Fibroblast of mammary gland (primary cell): ENCODE measurements at places on chromosomes 13 and 19.

- DNase-seq: no peak
These were observed 151.6 kb downstream of the ZNF486 start for GRCh38 chr19:20318616-20319015.

GRCh38 chr19:34366738-34367623, 2.0 kb downstream of the GPI start:
- DNase-seq: peak; percentile 52

- DNase-seq: no peak
These were observed 7.7 kb downstream of the YIPF2 start for GRCh38 chr19:10920781-10921180.

- no peak for DNase-seq
These were observed 82.5 kb downstream of the CHST8 start for GRCh38 chr19:33704271-33704670.

DNA sequence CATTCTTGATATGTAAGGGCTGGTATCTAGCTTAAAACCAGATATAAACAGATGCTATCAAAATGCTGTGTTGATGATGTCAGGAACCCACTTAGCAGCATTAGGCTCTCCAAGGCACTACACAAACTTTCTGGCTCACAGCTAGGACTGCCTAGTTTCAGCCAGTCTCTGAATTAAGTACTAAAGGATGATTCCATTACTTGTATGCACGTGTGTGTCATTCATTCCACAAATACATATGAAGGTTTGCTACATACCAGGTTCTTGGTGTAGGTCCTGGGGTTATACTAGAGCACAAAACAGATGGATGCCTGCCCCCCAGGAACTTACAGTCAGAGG, 151.5 kb downstream of the RGCC start:
- no peak for DNase-seq

- DNase-seq: peak; percentile 92
These were observed 24.2 kb upstream of the C13orf46 start for GRCh38 chr13:113997845-113998751.

DNA sequence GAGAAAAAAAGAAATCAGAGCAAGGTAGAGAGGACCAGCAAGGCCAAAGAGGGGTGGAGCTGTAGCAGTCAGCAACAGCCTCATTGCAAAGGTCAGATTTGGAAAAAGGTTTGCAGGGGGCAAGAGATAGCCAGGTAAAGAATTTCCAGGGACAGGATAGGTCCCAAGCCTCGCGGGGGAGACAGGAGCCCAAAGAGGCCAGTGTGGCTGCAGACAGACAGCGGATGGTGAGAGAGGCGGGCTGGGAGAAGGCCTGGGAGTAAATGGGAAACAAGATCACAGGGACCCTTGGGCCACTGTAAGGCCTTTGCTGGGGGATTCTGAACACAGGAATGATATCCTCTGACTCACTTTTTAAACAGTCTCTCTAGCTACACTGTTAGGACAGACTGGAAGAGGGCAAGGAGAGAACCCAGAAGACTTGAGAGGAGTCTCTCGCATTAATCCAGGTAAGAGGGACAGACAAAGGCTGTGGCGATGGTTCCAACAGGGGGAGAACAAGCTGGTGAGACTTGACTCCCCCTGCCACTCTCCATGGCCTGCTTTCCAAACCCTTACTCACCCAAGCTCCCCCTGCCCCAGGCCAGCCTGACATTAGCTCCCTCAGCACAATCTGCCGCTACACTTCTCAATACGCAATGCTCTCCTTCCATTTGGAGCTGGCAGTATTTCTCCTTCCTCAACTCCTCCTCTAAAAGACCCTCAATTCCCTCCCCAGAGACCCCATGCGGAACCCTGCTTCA, 31.8 kb downstream of the DOCK9 start:
- DNase-seq: no peak

DNA sequence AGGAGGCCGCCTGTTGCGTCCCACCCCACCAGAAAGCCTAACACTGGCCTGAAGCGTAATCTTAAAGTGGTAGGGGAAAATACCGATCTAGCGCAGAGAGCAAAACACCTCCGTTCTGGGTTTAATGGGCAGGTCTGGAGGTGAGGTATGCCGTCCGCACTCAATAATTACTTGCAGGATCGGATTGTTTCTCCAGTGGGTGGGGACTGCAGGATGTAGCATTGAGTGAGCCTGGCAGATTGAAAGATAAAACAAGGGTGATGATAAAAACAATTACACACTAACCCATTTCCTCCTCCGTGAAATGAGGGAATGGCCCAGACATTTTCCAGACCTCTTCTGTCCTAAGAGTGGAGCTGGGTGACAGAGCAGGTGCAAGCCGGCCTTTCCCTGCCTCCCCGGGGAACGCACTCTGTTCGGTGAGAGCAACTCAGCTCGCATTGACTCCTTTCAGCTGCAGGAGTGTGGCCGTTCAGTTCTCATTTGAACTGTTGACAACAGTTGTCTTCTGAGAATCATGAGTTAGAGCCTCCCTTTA, 110.2 kb upstream of the DOCK9 start:
- no peak for DNase-seq

DNA sequence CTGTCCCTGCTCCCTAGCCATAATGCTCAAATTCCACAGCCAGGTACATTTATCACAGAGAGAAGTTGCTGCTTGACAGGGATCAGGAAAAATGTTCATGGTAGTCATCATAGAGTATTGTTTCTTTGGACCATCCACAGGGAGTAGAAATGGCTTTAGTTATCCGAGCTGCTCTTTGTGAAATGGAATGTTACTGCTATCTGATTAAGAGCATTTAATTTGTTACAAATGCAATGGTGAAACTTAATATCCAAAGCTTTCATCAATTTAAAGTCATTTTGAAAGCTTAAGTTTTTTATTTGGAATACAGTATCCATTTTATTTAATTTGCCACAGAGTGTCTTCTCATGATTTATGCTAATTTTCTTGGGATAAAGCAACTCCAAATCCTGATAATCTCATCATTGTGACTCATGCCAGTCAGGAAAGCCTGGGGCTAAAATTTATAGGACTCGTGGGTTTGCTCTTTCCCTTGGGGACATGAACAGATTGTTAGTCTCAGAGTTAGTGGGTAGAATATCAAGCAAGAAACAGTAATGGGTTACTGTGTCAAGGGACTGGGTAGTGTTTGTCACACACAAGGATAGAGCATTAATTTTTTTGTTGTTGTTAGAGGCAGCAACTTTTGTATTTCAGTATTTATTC, 59.8 kb downstream of the SCEL start:
- peak; percentile 6 for DNase-seq

- no peak for DNase-seq
These were observed 69.7 kb downstream of the PIBF1 start for GRCh38 chr13:72851678-72852014.

DNA sequence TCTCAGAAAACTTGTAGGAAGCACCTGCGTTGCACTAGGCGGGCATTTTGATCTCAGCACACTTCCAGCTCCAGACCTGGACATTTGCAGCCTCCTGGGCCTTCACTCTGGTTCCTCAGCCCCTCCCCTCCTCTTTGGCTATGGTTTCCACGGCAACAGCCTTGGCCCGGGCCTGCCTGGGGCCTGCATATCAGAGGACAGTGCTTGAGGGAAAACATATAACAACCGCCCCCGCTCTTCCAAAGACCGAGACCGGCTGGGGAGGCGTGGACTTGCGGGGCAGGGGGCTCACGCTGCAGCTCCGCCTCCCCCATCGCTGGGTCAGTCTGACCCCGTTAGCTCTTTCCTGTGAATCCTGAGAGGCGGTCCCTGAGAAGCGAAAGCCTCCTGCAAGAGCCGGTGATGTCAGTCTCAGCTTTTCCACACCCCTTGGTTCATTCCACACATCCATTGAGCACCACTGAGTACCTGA, 125.7 kb upstream of the PEG3 start:
- no peak for DNase-seq

- no peak for DNase-seq
These were observed 100.8 kb downstream of the COL4A1 start for GRCh38 chr13:110206185-110206584.

- no peak for DNase-seq
These were observed 138.2 kb downstream of the PIBF1 start for GRCh38 chr13:72920097-72920496.

DNA sequence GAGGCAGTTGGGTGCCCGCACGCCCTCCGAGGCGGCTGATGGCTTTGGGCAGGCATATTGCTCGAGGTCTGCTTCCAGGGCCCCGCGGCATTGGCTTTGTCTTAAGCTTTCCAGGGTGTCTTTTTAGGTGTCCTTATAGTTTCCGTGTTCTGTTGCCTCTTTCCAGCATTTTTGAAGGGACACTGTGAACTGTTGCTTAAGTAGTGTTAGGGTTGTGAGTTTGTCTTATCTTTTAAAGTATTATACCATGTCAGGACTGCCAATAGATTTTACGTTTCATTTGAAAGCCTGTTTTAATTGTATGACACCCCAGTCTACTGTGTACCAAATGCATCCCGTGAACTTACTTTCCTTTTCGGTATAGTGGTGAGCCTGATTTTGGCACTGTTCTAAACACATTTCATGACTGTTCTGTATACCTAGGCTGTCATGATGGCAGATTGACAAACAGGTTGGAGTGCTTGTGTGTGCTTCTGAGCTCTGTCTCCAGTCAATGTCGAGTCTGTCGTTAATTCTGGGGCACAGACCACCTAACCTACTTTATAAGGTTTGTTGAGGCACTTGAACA, 656 bp downstream of the PCCA start:
- DNase-seq: peak; percentile 24

GRCh38 chr13:19181021-19181620, 503 bp downstream of the TUBA3C start:
- no peak for DNase-seq

GRCh38 chr13:112984954-112985802, 16.2 kb downstream of the MCF2L start:
- DNase-seq: no peak

DNA sequence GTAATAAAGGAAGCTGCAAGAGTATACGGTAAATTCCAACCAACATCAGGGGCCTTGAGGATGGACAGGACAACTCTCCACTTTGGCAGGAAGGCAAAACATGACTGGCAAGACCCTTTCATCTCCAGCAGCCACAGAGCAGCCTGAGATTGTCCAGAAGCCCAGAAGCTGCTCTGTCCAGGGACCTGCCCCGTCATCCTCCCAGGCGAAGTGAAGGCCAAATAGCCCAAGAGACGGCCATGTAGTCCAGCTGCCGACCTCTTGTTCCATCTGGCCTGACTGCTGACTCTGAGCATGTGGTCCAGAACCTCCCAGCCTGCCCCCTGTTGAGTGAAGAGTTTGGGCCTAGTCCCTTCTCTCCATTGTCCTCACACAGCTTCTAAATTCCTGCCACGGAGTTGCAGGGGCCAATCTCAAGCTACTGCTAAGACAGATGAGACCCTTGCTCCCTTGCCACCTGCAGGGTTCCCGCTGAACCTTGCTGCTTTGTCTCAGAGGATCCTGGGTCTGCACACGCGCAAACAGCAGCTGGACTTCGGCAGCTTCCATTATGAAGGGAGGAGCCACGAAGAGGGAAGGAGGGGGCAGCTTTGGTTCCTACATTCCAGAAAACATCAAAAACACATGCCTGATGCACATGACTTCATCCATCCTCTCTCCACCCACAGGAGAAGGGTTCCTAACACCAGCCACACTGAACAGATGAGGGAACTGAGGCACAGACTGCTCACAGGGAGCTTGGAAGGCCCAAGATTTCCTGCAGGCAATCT, 196.9 kb downstream of the KATNAL1 start:
- DNase-seq: peak; percentile 38

- no peak for DNase-seq
These were observed 4.6 kb downstream of the RBM26 start for GRCh38 chr13:79401259-79402070.

GRCh38 chr19:55398200-55398925, 9.2 kb downstream of the UBE2S start:
- DNase-seq: no peak

DNA sequence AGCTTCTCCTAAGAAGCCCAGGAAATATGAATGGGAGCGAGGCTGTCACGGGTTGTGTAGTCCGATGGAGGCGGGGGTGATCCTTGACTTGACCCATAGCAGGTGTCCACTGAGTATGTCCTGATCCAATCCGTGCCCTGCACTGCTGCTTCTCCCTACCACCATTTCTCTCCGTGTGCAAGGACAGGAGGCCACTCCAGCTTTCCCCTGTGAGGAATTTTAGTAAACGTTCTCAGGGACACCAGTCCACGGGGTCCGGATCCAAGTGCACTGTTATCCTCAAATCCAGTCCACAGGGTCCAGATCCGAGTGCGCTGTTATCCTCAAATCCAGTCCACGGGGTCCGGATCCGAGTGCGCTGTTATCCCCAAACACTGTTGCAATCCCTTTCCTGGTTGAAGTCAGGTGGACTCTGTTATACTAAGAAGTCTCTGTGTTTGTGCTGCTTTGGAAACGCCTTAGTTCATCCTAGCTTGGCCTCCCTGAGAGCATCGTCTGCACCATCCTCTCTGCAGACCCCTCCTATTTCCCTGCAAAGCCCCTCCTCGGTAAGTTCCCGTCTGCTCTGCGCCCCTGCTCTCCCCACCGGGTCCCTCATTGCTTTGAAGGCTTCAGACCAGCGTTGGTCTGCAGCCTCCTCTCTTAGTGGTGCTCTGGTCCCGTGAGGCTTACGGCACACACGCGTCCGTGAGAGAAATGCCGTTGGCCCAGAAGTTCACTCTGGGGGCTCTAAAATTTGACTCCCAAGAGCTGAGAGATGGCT, 303.5 kb downstream of the TEX29 start:
- DNase-seq: no peak

GRCh38 chr19:46372901-46373490, 26.1 kb downstream of the PPP5C start:
- DNase-seq: peak; percentile 62

- DNase-seq: no peak
These were observed at the start of gene SYT5 for GRCh38 chr19:55179606-55180484. Gene SYT5, minus strand, starts transcription at chr19:55180289. Its CDS starts 1,248 bp downstream, at chr19:55179041.

- peak; percentile 98 for DNase-seq
These were observed 20.2 kb upstream of the CD70 start for GRCh38 chr19:6610934-6611852.

GRCh38 chr13:63433546-63434150, 2018.0 kb upstream of the PCDH20 start:
- peak; percentile 39 for DNase-seq

DNA sequence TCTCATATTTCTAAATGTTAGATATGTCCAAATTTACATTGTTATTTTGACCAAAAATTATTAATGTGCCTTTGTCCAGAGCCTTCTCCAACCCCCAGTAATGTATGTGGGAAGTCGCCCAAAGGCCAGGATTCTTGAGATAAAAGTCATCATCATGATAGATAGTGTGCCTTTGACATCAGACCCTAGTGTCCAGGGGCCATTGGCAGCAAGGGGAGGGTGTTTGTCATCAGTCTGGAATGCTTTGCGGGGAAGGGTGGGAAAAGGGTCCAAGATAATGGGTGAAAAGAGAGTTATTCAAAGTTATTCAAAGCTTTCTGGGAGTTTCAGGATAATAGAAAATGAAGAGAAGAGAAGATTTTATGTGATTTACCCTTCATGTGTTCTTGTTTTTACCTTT, 909.5 kb upstream of the GPC6 start:
- peak; percentile 45 for DNase-seq

- DNase-seq: no peak
These were observed 6.8 kb downstream of the PLEKHJ1 start for GRCh38 chr19:2229103-2230032.

GRCh38 chr13:112960706-112961105, 8.3 kb upstream of the MCF2L start:
- no peak for DNase-seq

GRCh38 chr13:97114651-97115050, 107.5 kb upstream of the MBNL2 start:
- no peak for DNase-seq
